Hematopoietic multipotent progenitor cell treated with erythropoietin and hydrocortisone succinate and interleukin-3 and kit ligand, for 17 days (in vitro differentiated cells): ENCODE measurements at places on chromosomes 6 and 20.

DNA sequence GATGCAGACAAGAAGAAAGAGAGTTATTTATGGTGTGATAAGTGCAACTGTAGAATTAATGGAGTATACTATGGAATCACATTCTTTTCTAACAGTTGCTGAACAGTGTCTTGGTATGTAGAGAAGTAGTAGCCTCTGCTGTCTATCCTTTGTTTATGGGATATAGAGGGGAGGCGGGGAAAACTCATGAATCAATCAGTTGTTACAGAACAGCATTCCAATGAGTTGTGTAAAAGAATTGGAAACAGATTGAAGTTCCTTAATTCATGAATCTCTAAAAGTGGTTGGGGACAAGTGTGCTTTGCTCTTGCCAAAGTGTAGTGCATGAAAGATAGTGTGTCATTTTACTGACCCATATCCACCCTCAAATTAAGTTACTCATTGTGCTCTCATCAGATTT is 77.7 kb downstream of the FLRT3 start:
- DNase-seq = no peak

DNA sequence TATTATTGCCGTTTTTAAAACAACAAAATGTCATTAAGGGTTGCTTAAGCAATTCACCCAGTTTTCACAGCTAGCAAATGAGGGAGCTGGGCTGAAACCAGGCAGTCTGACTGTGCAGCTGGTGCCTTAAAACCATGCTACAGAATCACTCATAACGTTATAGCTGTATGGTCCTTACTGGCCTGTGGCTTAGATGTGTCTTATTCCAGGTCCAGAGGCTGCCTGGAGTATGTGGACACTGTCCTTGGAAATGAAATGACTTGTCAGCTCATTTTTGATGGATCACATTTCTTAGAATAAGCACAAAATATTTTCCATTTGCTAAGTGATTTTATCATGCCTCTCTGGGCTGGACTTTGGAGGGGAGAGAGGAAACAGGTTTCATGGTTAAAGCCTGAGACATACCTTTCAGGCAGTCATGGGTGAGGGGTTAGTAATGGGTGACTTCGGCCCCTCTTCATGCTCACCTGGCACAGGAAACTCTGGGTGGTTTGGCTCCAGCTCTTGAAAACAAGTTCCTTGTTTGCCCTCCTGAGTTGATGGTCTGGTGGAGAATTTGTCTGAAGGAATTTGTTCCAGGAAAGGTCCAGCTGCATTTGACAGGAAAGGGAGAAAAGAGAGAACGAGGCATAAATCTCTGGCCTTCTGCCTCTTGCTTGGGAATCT is 823.2 kb downstream of the DHX35 start:
- DNase-seq = no peak

GRCh38 chr6:10409731-10410206 is 5.1 kb downstream of the TFAP2A start:
- DNase-seq = no peak

DNA sequence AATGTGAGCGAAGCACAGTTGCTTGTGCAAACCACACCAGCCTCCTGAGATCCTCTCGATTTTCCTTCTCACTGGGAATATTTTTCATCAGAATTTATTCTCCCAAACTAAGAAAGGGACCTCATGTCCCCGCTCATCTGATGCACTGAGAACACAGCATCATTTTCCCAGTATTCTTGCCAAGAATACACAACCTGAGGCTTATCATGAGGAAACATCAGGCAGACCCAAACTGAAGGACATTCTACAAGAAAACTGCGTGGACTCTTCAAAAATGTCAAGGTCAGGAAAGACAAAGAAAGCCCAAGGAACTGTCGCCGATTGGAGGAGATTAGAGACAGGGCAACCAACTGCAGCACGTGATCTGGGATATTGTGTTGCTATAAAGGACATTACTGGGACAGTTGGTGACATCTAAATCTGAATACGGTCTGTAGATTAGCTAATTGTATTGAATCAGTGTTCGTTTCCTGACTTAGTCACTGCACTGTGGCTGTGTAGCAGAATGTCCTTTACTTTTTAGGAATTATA is 72.3 kb downstream of the SNX5 start:
- DNase-seq = no peak

DNA sequence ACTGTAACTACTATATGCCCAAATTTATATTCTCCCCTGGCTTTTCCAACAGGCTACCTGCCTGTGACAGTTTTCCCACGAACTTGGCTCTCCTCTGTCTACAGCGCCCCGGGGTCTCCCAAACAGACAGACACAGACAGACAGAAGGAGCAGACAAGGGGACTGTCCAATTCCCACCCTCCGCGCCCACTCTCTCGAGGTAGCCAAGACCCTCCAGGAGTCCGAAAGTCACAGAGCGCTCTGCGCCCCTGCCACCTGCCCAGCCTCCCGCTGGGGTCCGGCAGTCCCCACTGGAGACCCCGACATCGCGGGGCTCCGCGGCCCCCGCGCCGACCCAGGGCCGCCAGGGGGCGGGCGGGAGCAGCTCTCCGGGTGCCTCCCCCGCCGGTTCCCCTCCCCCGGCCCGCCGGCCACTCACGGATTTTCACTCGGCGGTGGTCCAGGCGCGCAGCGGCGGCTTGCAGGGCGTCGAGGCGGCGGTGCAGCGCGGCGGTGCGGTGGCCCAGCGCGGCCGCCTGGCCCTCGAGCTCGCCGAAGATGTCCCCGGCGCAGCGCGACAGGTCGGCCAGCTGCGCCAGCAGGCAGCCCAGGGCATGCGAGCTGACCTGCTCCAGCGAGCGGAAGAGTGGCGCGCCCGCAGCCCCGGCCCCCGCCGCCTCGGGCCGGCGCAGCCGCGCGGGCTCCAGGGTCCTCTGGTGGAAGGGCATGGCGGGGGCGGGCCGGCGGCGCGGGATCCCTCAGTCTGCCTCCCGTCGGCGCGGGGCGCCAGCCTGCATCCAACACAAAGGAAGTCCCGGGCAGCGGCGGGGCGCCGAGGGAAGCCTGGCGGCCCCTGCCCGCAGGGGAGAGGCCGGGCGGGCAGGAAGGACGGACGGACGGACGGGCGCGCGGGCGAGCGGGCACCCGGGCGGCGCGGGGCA is 81.3 kb upstream of the CCDC28A start:
- DNase-seq = no peak

- no peak for DNase-seq
These were observed 5.5 kb downstream of the PPP1R3G start for GRCh38 chr6:5090603-5091002.

GRCh38 chr6:125835221-125835744 is 44.5 kb downstream of the NCOA7 start:
- DNase-seq = no peak

DNA sequence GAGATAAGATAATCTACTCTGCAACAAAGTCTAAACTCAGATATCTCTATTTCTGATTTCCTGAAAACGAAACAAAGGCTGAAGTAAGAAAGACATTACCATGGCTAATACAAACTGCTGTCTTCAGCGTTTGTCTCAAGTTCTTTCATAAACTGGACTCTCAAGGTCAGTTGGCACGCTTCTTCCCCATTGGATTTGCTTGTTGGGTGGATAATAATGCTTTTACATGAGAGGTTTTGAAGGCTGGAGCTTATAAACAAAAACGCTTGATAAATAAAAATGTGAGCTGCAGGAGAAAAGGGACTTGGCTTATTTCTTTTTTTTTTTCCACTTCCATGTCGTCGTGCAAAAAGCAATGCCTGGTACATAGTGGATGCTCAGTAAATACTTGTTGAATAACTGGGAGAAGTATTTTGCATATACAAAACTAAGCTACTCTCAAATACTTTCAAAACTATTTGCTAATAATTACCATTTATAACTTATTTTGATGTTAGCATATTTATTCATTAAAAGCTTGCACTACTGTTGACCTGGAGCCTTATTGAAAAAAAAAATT is 65.7 kb upstream of the EEF1A1 start:
- peak; percentile 23 for DNase-seq

GRCh38 chr20:47397652-47398301 is 41.3 kb upstream of the ZMYND8 start:
- no peak for DNase-seq

DNA sequence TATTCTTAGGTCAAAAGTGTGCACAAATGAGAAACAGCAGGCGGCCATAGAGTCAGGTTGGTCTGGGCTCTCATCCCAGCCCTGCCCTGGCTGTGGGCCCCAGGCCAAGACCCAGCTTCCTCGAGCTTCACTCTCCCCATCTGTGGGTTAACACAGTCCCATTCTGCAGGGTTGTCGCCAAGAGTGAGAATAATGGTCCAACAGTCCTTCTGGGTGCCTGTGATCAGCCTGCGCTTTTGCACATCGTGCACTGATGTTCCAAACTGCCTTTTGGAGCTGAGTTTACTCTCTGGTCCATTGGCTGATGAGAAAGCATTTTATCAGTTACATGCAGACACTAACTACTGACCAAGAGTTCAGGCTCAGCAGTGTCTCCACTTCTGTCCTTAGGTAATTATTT is 82.6 kb downstream of the INSM1 start:
- DNase-seq = no peak

GRCh38 chr6:64445038-64445437 is 809.4 kb downstream of the PHF3 start:
- DNase-seq = no peak

GRCh38 chr20:18847226-18847755 is 33.7 kb downstream of the SCP2D1 start:
- no peak for DNase-seq

GRCh38 chr20:17681726-17682102 is 328 bp downstream of the RRBP1 start:
- DNase-seq = no peak

DNA sequence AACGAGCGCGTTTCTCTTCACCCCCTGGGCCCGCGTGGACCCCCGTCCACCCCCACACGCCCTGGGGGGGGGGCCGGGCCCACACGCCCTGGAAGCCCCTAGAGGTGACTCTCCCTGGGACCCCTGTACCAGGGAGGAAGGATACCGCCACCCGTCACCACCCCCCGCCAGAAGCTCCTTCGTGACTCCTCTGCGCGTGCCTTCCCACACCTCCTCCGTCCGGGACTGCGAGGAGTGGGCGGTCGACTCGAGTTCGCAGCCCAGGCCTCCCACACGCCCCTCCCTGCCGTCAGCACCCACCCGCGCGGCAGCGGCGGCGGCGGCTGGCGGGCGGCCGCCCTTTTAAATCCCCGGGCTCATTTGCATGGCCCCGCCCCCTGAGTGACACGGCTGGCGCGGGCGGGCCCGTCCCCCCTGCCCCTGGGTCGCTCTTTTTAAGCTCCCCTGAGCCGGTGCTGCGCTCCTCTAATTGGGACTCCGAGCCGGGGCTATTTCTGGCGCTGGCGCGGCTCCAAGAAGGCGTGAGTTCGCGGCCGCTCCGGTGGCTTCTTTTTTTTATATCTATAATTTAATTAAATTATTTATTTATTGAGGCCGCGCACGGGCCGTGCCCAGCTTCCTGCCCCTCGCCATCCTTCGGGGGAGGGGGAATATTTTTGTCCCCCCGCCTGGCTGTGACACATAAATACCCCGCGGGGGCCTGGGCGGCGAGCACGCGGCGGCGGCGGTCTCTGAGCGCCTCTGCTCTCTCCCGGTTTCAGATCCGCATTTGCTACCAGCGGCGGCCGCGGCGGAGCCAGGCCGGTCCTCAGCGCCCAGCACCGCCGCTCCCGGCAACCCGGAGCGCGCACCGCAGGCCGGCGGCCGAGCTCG is at the start of gene HMGA1:
Gene HMGA1 (plus strand): TSS at position 431 of the 873 bp plus-strand sequence. CDS start 3,908 bp downstream, outside the sequence.
- peak; percentile 93 for DNase-seq

DNA sequence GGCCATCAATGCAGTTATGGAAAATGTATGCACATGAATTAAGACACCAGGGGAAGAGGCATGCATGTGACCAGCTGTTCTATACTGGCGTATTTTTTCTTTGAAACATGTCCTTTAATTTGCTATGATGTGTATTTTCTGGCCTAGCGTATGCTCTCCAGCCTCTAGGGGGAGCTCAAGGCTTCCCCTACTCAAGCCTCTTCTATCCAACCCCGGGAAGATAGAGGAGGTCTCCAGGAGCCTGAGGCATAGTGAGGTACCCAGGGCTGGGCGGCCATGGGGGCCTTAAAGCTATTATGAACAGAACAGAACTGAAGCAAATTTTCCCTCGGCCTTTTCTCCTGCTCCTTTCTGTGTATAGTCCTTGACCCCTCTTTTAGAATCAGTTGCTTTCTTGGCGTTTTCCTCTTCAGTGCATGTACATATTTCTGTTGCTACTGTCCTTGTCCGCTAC is 528.9 kb downstream of the MAFB start:
- peak; percentile 6 for DNase-seq

DNA sequence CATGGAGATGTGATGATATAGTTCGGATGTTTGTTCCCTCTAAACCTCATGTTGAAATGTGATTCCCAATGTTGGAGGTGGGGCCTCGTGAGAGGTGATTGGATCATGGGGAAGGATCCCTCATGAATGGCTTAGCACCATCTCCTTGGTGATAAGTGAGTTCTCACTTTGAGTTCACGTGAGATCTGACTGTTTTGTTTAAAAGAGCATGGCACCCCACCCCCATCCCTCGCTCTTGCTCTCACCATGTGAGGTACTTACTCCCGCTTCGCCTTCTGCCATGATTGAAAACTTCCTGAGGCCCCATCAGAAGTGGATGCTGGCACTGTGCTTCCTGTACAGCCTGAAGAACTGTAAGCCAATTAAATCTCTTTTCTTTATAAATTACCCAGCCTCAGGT is 10.9 kb downstream of the SLC32A1 start:
- DNase-seq = no peak

- DNase-seq = no peak
These were observed 59.5 kb upstream of the GGTLC1 start for GRCh38 chr20:24048024-24048611.

DNA sequence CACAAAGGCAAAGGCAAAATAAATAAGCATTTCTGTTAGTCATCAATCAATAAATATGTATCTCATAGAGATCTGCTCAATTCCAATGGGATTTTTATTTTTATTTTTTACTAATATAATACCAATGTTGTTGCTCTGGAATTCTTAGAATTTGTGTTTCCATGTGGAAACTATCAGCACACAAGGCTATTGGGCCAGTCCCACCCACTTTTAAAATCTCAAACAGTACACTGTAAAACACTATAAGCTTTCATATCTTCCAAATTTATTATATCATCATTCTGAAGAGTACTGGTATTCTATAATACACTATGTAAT is 563.8 kb upstream of the MARCKS start:
- DNase-seq = no peak

GRCh38 chr6:68235326-68235784 is 399.7 kb upstream of the ADGRB3 start:
- DNase-seq = no peak

DNA sequence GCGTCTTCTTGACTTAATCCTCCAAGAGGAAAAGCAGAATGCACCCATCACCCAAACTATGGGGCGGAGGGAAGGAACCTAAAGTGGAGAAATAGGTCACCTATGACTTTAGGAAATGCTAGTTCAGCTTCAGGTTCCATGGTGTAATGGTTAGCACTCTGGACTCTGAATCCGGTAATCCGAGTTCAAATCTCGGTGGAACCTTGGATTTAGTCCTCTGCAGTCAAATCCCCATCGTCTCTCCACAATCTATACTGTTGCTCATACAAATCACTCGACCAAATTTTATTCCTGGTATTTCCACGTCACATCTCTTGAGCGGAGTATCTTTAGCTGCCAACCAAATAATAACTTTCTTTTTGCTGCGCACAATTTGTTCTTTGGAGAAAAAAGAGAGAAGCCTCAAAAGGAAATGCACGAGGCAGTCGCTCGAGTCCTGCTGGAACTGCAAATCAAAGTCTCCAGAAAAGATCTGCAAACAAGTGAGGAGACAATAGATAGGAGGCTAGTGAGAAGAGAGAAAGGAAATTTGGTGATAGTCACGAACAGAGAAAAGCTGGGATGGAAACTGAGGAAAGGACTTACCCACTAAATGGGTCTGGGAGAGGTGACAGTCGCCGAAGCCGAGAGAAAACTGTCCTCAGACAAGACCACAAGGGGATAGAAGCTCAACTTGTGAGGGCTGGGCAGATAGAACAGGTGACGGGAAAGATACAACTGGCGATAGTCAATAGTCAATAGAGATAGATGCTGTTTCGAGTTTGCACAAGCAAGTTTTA is 16.6 kb downstream of the POM121L2 start:
- no peak for DNase-seq
